ENCODE measurements at places on chromosomes 12 and 14.

DNA sequence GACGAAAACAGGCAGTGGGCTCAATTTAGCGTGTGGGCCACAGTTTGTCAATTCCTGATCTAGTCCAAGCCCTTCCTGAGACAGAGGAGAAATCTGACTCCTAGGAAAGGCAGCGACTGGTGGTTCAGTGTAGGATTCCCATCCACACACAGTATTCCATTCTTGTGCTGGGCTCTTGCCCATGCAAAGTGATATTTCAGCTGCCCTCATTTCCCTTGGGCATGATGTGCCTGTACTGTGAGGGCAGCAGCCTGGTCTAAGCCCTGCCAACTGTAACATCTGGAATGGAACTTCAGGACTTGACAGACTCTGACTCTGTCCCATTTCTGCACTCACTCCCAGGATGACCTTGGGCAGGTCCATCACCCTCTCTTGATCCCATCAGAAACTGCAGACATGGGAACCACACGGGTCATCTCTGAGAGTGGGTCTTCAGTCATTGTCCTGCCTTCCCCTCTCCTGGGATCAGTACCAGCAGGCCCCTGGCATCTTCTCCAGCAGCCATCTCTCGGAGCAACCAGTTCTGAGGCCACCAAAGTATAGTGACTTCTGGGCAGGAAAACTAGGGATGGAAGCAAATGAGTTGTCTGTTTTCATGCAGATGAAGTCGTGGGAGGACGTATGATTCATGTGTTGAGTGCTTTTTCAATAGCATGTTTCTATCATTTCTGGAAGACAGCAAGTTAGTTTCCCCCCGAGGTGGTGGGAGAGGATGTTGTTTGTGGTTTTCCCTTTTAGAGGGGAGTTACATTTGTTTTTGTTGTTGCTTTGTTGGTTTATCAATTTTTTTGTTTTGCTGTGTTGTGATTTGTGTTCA lies 54.2 kb upstream of the BCL2L14 start:
- DNase-seq, result no peak

- no peak for DNase-seq
These were observed 173.9 kb downstream of the TTC7B start for GRCh38 chr14:90642244-90642717.

GRCh38 chr12:17352164-17352563 lies 737.8 kb downstream of the RERGL start:
- no peak for DNase-seq

DNA sequence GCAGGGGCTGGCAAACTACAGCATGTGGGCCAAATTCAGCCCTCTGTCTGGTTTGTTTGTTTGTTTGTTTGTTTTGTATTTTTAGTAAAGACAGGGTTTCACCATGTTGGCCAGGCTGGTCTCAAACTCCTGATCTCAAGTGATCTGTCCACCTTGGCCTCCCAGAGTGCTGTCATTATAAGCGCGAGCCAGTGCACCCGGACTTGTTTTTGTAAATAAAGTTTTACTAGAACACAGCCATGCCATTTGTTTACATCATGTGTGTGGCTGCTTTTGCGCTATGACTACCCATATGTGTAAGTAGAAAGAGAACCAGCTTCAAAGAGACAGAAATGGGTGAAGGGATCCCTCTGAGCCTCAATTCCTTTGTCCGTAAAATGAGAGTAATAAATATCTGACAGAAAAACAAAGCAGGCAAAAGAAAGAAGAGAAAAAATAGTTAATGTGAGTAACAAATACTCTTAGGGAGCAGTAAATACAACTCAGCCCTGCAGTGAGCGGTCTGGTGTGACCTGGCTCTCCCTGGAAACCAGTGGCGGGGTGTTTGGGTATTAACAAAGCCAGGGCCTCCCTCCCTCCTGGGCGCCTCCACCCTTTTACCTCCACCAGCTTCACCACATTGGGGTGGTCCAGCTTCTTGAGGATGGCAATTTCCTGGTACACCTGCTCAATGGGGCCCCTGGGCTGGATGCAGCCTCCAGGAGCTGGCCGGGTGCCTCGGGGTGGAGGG lies 33.1 kb downstream of the CAMKK2 start:
- no peak for DNase-seq

- DNase-seq, result no peak
These were observed 118.3 kb upstream of the SLC38A4 start for GRCh38 chr12:46944088-46944487.

DNA sequence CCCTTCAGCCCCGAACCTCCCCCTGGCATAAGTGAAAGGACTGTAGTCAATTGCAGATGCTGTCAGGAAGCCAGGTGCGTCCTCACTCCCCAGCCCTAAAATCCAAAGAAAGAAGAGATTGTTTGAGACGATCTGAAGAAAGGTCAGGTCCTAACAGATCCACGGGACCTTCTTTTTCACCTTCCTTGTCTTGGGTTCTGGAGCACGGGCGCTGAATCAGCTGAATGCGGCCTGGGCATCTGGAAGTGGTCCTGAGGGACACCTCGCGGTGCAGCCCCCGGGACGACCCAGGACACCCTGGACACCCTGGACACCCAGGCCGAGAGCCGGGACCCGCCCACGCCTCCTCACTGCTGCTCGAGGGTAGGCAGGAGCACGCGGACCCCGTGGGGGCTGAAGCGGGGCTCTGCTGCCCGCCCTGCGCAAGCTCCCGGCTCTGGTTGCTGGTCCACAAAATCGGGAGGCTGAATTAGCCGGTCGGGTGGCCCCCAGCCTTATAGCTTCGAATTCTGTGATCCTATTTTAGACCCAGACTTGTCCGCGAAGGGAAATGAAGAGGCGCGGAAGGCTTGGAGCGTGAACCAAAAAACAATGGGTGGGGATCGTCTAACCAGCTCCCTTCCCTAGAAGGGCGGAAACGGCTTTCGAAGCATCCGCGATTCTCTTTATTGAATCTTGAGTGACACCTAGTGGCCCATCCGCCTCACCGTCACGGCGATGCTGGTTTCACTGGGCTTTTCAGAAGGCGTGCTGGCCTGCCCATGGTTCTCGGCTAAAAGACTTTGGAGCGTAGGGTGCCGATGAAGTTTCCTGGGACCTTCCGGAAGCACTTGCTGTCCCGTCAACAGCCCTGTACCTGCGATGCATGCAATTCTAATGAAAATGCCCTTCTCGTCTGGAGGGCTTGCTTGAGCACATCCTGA lies 46.4 kb upstream of the PLXNC1 start:
- DNase-seq, result peak; percentile 85

- DNase-seq, result no peak
These were observed 150.4 kb upstream of the MAX start for GRCh38 chr14:65252482-65253255.

GRCh38 chr14:88300817-88301216 lies 22.3 kb downstream of the KCNK10 start:
- no peak for DNase-seq

GRCh38 chr12:75655315-75655806 lies 144.0 kb upstream of the KRR1 start:
- no peak for DNase-seq

GRCh38 chr14:25759920-25760655 lies 710.1 kb upstream of the STXBP6 start:
- no peak for DNase-seq

DNA sequence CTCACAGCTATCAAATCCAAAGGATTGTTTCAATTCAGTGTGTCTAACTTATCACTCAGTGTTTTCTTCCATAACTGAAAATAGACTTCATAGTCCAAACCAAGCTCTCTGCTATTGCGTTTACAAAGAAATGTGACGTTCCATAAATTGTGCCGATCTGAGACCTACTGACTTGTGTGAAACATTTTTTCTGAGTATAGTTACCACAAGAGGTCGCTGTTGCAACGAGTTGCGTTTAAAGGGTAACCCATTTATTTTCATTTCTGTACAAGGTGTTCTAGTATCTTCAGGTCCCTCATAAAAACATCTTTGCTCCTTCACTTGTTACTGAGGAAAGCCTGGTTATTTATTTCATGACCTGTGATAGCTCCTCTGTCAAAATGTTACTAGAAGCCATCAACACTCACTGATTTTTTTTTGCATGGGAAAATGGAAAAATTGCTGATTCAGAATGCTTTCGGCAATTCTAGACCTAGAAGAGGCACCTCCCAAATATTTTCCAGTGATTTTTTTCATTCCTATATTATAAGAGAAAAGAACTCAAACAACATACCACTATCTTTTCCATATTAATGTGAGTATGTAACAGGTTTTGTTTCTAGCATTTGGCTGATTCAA lies 60.9 kb upstream of the OR4E1 start:
- peak; percentile 64 for DNase-seq

DNA sequence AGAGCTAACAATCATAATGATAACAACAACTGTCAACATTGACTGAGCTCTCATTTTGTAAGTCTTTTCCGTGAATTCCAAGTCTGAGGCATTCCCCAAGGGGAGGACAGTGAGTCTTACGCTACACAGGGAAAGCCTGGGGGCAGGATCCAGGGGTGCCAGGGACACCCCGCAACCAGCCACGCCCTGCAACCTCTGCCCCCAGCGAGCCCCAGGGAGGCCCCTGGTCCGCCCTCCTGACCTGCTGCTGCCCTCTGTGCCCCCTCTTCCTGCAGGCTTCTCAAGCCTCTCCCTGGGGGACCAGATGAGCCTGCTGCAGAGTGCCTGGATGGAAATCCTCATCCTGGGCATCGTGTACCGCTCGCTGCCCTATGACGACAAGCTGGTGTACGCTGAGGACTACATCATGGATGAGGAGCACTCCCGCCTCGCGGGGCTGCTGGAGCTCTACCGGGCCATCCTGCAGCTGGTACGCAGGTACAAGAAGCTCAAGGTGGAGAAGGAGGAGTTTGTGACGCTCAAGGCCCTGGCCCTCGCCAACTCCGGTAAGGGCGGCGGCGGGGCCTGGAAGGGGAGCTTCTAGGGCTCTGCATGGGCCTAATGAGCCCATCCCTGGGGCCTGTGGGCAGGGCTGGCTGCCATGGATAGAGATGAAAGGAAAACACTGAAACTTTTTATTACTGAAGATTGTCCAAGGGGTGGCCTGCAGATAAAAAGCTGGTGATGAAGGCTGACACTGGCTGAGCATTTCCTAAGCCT lies 115.4 kb downstream of the ESRRB start:
- no peak for DNase-seq

DNA sequence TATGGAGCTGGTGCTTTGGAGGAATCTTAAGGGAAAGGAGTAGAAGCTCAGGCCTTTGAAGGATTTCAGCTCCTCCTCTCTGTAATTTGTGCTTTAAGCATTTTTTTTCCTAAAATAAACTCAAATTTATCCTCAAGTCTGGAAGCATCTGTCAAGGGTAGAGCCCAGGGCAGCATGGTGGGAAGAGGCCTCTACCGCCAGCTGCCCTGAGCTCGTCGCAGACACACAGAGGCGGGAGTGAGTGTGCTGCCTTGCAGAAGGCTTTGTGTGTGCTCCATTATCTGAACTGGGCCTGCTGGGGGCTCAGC lies 9.3 kb downstream of the DHRS2 start:
- DNase-seq, result no peak

- no peak for DNase-seq
These were observed 331.6 kb downstream of the PCNX1 start for GRCh38 chr14:71238835-71239234.

GRCh38 chr14:71341156-71341555 lies 433.9 kb downstream of the PCNX1 start:
- no peak for DNase-seq

DNA sequence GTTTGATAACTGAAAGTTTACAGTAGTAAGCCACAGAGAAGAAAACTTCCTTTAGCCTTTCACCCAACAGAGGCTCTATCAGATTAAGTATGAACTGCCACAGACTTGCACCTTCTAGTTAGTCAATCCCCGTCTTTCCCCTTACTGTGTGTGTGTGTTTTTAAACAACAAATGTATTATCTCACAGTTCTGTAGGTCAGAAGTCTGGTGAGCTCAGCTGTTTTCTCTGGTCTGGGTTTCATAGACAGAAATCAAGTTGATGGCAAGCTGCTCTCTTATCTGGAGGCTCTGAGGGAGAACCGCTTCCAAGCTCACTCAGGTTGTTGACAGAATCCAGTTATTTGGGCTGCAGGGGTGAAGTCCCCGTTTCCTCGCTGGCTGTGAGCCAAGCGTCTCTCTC lies 320.5 kb downstream of the PRKD1 start:
- DNase-seq, result no peak

DNA sequence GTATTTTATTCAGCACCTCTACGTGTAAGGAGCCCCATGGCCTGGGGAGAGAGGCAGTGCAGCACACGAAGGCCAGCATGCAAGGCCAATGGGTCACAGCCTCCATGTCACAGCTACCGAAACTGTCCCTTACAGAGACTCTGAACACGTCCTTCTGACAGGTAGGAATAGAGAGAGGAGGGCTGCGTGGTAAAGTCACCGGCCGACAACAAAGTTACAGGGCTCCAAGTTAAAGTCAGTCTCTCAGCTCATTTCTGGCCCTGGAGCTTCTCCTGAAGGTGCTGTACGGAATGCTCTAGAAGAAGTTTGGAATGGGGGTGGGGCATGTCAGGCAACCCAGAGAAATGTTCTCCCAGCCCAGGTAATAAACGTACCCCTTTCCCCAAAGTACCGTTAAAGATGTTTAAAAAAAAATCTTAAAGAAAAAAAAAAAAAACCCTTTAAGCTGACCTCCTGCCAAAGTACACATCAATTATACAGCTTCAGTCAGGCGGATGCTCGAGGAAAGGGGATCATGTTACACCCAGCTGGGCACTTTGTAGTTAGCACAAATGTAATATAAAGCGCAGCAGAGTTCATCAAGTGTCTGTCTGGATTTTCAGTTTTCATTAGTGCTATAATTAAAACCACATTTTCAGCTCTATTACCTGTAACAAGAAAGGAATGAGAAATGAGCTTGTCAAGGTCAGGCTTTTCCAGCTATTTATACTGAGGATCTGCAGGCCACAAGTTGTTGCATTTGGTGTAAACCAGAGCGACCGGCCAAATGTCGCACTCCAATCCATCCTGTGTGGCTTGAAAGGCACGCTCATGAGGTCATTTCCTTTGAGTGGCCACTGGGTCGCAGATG lies 53.3 kb upstream of the CDKN3 start:
- DNase-seq, result no peak

DNA sequence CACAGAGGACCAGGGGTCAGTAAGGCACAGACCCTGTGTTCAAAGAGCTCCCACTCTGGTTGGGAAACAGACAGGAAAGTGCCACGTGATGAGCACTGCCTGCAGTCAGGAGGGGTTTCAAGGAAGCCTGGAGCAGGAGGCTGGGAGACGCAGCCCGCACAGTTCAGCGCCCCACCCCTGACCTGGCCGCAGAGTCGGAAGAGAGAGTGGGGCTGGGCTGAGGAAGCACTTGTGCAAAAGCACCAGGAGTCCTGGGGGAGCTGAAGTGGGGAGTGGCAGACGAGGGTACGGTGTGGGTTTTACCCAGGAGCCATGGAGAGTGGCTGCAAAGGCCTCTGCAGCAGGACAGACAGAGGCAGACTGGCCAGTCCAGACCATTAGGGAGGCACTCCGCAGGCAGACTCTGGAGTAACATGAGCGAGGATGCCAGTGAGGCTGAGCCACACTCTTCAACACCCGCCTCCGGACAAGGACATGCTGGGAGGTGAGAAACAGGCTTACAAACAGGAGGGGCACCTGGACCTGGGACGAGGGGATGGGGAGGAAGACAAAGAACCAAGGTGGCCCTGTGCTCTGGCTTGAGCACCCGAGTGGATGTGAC lies 85.7 kb upstream of the GPR68 start:
- DNase-seq, result no peak

- no peak for DNase-seq
These were observed 133.4 kb downstream of the RFLNA start for GRCh38 chr12:124428136-124428791.

Data from CD4-positive, alpha-beta T cell treated with Interleukin-6 at 100 ng/mL for 8 hours (primary cell).